ENCODE measurements at places on chromosomes 16 and 17.

GRCh38 chr16:4085405-4085970 is 30.8 kb downstream of the ADCY9 start:
- no peak for DNase-seq

DNA sequence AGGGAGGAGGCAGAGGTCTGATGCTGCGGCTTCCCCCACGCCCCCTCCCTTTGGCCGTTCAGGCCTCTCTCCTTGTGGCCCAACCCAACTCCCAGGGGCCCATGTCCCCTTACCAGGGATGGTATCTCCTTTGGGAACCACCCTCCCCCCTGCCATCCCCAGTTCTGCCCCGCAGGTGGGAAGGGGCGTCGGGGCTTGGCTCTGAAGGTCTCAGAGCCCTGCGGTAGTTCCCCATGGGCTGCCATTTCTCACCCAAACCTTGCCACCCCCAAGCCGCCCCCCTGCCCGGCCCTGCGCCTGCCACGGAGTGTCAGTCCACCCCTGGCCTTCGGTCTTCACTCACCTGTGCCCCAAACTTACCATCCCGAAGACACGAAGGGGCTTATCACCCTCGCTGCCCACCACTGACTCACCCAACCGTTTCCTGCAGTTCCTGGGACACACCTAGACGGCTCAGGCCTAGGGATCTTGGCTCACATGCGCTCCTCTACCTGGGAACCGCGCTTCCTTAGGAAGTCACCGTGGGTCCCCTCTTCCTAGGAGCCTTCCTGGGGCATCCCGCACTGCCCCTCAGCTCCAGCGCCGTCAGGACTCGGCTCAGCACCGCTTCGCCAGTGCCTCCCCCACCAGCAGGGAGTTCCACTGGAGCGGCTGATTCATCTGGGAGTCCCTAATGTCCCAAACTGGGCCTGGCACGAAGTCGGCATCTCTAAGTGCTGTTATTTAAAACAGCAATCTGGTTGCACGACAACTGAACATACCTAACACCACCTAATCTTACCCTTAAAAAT is 1.1 kb upstream of the DOC2A start:
- no peak for DNase-seq

- peak; percentile 70 for DNase-seq
Observed at GRCh38 chr17:75277664-75278071, 6.6 kb upstream of the MIF4GD start.

DNA sequence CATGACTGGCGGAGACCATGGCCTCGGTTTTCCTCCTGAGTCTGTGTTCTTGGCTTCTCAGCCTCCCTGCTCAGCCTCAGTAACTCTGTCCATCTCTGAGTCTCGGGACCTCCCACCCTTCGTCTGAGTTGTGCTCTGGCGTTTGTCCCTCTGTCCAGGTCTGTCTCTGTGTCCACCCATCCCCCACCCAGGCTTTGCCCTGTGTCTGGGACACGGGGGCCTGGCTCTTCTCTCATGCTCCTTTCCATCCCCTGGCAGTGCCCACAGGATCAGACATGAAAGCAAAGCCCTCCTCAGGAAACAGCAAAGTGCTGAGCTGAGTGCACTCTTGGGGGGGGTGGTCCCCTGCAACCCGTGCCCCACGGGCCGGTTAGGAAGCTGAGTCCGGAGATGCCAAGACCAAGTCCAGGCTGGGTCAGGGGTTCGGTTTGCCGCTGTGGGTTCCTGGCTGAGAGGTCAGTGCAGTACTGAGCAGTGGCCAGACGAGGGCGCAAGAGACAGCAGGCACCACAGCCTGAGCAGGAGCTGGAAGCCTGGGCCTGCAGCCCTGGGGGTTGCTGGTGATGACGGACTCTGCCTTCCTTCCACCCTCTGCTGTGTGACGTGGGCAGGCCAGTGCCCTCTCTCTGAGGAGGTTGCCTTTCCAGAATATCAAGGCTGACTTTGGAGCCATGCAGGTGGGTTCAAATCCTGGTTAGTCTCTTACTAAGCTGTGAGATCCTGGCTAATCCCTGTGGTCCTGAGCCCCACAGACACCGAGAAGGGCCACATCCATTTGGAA is 2.5 kb downstream of the P2RX1 start:
- DNase-seq = peak; percentile 68

GRCh38 chr17:47604598-47604927 is 45.2 kb upstream of the KPNB1 start:
- peak; percentile 29 for DNase-seq

DNA sequence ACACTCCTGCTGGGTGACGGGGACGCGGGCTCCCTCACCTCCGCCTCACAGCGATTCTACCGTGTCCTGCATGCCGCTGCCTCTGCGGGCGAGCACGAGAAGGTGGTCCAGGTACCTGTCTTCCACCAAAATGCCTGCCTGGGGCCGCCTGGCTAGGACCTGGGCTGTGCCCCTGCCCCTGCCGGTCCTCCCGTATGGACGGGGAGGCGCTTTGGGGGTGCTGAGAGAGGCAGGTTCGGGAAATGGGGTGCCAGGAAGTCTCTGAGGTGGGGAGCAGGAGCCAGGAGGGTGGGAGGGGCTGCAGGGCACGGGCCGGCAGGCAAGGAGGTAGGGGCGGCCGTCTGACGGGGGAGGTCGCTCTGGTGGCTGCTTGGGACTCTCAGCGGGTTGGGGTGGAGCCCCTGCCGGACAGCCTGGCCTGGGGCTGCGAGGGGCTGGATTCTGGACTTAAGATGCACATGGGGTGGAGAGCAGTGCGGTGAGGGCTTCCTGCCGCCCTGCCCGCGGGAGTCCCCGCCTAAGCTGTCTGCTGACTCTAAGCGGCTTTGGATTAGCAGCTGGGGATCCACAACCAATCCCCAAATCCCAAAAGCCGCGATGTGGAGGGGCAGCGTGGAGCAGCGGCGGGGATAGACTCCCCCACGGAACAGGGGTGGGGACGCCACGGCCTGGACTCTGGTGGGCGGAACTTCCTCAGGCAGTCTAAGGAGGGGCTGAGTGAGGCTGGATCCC is 5.8 kb downstream of the CHTF18 start:
- DNase-seq = no peak

GRCh38 chr17:18981642-18982424 is 22.7 kb downstream of the FAM83G start:
- DNase-seq = peak; percentile 70

- no peak for DNase-seq
Observed at GRCh38 chr16:81549547-81550431, 105.2 kb downstream of the CMIP start.

DNA sequence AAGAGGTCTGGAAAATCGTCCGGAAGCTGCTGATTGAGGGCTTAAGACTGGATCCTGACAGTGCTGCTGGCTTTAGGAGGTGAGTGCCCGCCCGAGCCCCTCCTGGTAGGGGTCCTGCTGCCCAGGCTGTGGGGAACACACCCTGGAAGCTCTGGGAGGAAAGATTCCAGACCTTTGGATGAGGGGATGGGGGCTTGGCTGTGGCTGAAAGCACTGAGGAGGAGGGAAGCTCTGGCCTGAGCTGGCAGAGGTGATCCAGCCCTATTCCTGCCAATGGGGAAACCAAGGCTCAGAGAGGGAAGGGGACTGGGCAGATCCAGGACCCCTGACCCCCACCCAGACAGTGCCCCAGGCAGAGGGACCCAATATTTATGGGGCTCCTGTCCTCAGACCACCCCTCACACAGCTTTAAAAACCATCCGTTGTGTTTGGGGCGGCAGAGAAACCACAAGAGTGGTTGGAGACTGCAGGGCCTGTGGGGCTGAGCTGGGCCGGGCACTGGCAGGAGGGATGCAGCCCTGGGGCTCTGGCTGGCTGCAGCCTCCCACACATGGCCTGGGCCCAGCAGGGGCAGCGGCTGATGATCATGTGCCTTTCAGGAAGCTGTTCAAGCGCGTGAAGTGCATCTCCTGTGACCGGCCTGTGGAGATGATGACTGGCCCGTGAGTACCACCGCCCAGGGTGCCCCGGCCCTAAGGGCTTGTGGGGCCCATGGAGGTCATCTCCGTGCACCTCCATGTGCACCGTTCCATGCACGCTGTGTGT is 22.8 kb downstream of the UBALD1 start:
- DNase-seq = no peak

DNA sequence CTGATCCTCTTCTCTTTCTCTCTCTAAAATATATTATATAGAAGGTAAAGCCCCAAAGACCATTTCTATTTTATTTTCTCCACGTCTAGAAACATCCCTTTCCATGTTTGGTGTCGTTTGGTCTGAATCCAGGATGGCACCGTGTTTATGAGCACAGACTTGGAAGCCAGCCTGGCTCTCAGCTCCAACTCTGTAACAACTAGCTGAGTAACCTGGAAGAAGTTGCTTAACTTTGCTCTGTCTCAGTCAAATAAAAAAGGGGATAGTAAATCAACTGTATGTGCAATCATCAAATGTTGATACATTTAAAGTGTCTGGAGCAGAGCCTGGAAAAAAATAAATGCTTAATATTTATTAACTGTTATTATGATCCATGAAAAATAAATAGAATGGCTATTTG is 249.8 kb upstream of the MAF start:
- no peak for DNase-seq

Measured in fibroblast of skin of abdomen (primary cell).